Ovary (tissue), 10 donors: ENCODE measurements at places on chromosomes 7 and 10. TPM values are rescaled to one million over a fixed set of nuclear protein-coding genes. Genes with fewer than 3 reads are reported as not detected.

GRCh38 chr7:4077980-4078379 lies 604.1 kb upstream of the FOXK1 start:
- no peaks in the 10 kb centered on the region for H3K4me1 ChIP-seq
- H3K27ac ChIP-seq: no peak overlapping the region
- DNase-seq: no peak
- H3K4me3 ChIP-seq: no peak overlapping the region

The TUBB8 gene
- not detected for total RNA-seq

The HTR5A gene
- total RNA-seq: not detected

- peaks cover 3% of the 10 kb centered on the region for H3K4me1 ChIP-seq
- H3K27me3 ChIP-seq: no peaks in the 10 kb centered on the region
- H3K36me3 ChIP-seq: no peaks in the 10 kb centered on the region
These were observed 1.3 kb upstream of the GRK5 start for GRCh38 chr10:119205894-119206602.

The ZNF316 gene
- total RNA-seq: 33.7 TPM

- no peak overlapping the region for H3K4me3 ChIP-seq
- no peaks in the 10 kb centered on the region for H3K4me1 ChIP-seq
- H3K27me3 ChIP-seq: no peaks in the 10 kb centered on the region
These were observed 83.5 kb downstream of the KLF6 start for GRCh38 chr10:3701491-3701890.

DNA sequence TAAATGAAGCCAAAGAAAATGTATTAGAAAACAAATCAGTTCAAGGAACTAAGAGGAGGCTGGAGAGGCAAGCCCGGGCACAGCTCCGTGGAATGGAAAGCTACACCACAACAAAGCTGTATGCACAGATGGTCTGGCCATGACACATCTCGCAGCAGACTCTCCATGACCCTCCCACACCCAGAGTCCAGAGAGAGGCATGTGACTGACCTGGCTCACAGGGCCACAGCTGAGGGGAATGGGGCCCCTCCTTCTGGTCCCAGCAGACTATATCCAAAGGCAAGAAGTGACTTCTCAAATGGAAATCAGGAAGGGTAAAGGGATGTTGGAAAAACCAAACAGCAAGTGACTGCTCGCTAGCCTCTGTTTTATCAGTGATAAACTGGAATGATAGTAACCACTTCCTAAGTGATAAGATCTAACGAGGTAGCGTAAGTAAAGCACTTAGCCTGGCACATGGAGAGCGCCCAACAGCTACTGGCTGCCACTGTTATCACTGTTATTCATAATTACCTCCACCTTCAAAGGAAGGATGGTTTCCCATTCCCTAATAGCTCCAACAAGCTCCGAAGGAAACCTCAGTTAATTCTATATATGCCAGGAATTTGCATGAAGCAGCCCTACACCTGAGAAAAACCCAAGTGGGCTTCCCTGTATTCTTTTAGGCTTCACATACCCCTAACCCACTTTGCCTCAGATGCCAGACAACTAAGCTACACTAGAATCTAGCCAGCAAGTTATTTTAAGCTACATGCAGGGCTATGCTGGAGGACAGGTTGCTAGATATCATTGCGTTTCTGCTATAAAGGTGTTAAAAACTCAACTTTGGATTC lies 8.4 kb downstream of the OSBPL3 start:
- no peak overlapping the region for H3K27ac ChIP-seq
- H3K4me3 ChIP-seq: no peak overlapping the region
- no peak for DNase-seq
- no peaks in the 10 kb centered on the region for H3K4me1 ChIP-seq
- H3K36me3 ChIP-seq: no peaks in the 10 kb centered on the region

GRCh38 chr7:132437730-132438129 lies 138.5 kb downstream of the PLXNA4 start:
- H3K4me1 ChIP-seq: no peaks in the 10 kb centered on the region
- H3K27ac ChIP-seq: no peak overlapping the region
- H3K4me3 ChIP-seq: no peak overlapping the region
- no peak for DNase-seq

The MYH16 gene
- total RNA-seq: not detected

DNA sequence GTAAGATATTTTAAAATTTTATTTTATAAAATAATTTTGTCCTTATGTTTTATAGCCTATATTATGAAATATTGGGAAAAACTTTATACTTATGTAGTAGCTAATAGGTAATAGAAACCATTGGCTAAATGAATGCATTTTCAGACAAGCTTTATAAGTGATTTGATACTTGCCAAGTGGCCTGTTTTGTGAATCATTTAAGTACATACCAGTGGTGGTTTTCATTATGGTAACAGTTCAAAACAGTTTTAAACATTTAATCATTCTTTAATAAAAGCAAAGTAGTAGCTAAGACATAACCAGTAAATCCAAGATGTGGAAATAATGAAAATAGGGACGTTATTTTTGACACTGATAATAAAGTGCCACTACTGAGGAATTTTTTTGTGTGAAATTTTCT lies 182.2 kb downstream of the PHF14 start:
- no peaks in the 10 kb centered on the region for H3K36me3 ChIP-seq
- H3K27me3 ChIP-seq: no peaks in the 10 kb centered on the region
- no peak overlapping the region for H3K27ac ChIP-seq
- H3K4me1 ChIP-seq: no peaks in the 10 kb centered on the region

GRCh38 chr7:78377532-78377931 lies 579.0 kb downstream of the PHTF2 start:
- H3K27me3 ChIP-seq: no peaks in the 10 kb centered on the region
- H3K4me1 ChIP-seq: no peaks in the 10 kb centered on the region
- H3K36me3 ChIP-seq: no peaks in the 10 kb centered on the region
- H3K27ac ChIP-seq: no peak overlapping the region

- H3K27ac ChIP-seq: peak overlapping the region; percentile 27
- no peak for DNase-seq
- H3K27me3 ChIP-seq: no peaks in the 10 kb centered on the region
- H3K36me3 ChIP-seq: no peaks in the 10 kb centered on the region
- H3K4me3 ChIP-seq: no peak overlapping the region
These were observed 3.4 kb downstream of the DNMBP start for GRCh38 chr10:100006243-100006886.

The SPOCK2 gene
- total RNA-seq: 2.6 TPM

GRCh38 chr7:95577137-95577536 lies 19.2 kb downstream of the PDK4 start:
- no peaks in the 10 kb centered on the region for H3K27me3 ChIP-seq
- DNase-seq: no peak
- H3K36me3 ChIP-seq: no peaks in the 10 kb centered on the region
- H3K27ac ChIP-seq: no peak overlapping the region
- no peak overlapping the region for H3K4me3 ChIP-seq

The ABCB1 gene
- 22.8 TPM for total RNA-seq

DNA sequence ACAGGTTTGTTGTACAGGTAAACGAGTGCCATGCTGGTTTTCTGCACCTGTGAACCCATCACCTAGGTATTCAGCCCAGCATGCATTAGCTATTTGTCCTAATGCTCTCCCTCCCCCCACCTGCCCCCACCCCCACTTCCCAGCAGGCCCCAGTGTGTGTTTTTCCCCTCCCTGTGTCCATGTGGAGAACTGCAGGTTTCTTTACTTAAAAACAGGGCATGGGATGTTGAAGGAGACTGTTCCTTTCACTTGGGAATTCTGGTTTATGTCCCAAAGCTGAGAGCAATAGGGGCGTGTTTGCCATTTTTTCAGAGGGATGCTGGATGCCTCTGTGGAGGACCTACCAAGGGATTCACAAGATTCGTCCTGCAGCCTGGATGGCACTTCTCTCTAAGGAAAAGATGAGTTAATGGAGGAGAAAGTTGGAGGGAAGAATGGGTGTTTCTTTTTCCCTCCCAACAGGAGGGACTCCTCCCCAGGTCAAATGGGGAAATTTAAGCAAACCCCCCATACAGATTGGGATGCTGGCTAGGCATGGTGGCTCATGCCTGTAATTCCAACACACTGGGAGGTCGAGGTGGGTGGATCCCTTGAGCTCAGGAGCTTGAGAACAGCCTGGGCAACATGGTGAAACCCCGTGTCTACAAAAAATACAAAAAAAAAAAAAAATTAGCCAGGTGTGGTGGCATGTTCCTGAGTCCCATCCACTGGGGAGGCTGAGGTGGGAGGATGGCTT lies 136.0 kb downstream of the GALNT17 start:
- H3K4me1 ChIP-seq: peaks cover 9% of the 10 kb centered on the region
- no peaks in the 10 kb centered on the region for H3K36me3 ChIP-seq
- no peak overlapping the region for H3K4me3 ChIP-seq
- DNase-seq: no peak
- H3K27me3 ChIP-seq: no peaks in the 10 kb centered on the region
- H3K27ac ChIP-seq: no peak overlapping the region

GRCh38 chr7:105734233-105734632 lies 142.2 kb downstream of the ATXN7L1 start:
- no peak overlapping the region for H3K4me3 ChIP-seq
- H3K27me3 ChIP-seq: no peaks in the 10 kb centered on the region
- H3K27ac ChIP-seq: no peak overlapping the region
- H3K4me1 ChIP-seq: no peaks in the 10 kb centered on the region
- H3K36me3 ChIP-seq: no peaks in the 10 kb centered on the region

DNA sequence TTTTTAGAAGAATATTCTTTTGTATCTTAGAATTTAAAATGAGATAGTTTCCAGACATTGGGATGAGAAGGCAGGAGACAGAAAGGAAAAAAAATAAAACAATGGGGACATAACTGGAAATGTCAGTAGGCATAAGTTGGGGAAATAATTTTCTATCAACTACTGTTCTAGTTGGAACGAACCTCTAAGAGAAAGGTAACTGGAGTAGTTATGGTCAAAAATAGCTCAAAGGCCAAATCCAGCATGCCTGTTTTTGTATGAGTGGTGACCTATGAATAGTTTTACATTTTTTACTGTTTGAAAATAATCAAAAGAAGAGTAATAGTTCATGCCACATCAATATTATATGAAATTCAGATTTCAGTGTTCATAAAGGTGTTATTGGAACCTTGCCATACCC lies 252.2 kb upstream of the CSTF2T start:
- peak overlapping the region; percentile 35 for H3K27ac ChIP-seq
- H3K27me3 ChIP-seq: no peaks in the 10 kb centered on the region
- H3K4me1 ChIP-seq: no peaks in the 10 kb centered on the region
- H3K4me3 ChIP-seq: no peak overlapping the region

DNA sequence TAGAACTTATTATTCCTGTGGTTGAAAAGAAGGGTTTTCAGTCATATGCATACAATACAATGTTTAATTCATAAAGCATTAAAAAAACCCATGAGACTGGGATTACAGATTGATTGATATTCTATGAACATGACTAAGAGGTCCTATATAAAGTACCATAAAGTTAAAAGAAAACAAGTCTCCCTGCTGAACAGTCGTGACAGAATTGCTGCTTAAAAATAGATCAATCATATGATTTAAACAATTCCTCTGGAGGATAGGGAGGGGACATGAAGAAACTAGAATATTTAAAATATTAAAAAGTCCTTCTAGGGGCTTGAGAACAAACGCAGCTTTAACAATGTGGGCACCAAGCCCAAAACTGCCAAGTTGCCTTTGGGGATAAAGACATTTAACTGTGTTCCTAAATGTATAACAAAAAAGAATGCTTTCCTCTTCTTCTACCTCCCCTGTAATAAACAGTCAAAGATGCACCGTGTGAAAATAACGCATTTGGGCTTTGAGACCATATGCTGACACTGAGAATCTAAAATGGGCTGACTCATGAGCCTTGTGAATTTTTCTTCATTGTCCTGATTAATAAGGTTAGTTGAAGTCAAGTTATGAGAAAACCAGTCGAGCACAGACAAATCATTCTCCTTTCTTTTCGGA lies 25.8 kb downstream of the TWIST1 start:
- no peak overlapping the region for H3K4me3 ChIP-seq
- H3K27ac ChIP-seq: no peak overlapping the region
- no peaks in the 10 kb centered on the region for H3K27me3 ChIP-seq
- no peaks in the 10 kb centered on the region for H3K4me1 ChIP-seq
- no peaks in the 10 kb centered on the region for H3K36me3 ChIP-seq

- no peaks in the 10 kb centered on the region for H3K27me3 ChIP-seq
- no peak overlapping the region for H3K4me3 ChIP-seq
- no peaks in the 10 kb centered on the region for H3K36me3 ChIP-seq
These were observed 394.3 kb upstream of the PODXL start for GRCh38 chr7:131950758-131951157.

DNA sequence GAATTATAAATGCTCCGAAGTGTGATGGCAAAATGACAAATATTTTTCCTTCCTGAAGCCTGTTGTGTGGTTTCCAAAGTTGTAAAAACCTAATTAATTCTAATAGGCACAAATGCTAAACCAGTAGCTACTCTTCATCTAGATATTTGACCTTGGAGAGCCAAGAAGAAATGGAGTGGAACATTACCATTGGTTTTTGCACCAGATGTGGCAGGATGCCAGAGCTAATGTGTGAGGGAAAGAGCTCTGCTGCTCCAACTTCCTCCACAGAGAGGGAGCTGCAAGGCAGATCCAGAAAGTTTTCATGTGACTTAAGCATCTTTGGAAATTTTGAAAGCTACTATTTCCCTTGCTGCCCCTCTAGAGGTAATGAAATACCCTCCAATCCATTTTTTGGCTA lies 65.1 kb upstream of the HPS1 start:
- H3K36me3 ChIP-seq: no peaks in the 10 kb centered on the region
- DNase-seq: no peak
- no peaks in the 10 kb centered on the region for H3K27me3 ChIP-seq
- no peak overlapping the region for H3K27ac ChIP-seq
- no peaks in the 10 kb centered on the region for H3K4me1 ChIP-seq

DNA sequence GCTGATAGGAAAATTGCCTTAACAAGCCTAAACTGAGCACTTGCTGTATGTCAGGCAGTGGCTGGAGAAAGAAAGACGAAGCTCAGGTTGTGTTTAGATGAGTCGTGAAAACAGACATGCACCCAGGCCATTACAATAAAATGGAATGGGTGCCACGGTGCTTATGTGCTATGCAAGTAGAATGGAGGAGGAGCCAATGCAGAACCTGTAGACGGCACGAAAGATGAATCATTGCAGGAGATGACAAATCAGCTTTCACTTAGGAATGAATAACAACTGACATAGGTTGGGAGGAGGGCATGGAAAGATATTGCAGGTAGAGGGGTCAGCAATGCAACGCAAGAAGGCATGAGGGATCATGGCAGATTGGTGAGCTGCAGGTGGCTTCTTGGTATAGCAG lies 61.2 kb upstream of the ARHGAP21 start:
- no peak for DNase-seq
- H3K27me3 ChIP-seq: no peaks in the 10 kb centered on the region
- no peak overlapping the region for H3K4me3 ChIP-seq
- no peaks in the 10 kb centered on the region for H3K36me3 ChIP-seq
- no peak overlapping the region for H3K27ac ChIP-seq
- no peaks in the 10 kb centered on the region for H3K4me1 ChIP-seq

DNA sequence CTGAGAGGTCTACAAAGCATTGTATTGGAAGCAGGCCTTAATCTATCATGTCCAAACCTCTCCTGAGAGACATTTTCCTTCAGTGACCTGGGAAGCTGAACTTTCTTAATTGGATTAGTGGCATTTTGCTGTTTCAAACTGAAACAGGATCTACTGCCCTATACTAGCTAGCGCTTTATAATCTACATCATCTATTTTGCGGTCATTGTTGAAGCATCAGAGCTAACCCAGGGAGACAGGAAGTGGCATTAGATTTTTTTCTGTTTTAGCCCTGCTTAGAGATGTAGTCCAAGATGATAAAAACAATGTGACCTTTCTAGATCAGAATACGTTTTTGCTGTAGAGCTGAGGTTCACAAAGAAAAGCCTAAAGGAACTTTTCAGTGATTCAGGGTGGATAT lies 147.4 kb upstream of the AGR3 start:
- no peak overlapping the region for H3K27ac ChIP-seq
- H3K4me3 ChIP-seq: no peak overlapping the region
- no peaks in the 10 kb centered on the region for H3K27me3 ChIP-seq
